ENCODE measurements at places on chromosomes 13 and 19.

GRCh38 chr13:47454986-47455385 is 546.1 kb downstream of the SUCLA2 start:
- no peak for DNase-seq

GRCh38 chr13:102847272-102848234 is 1.7 kb downstream of the ERCC5 start:
- no peak for DNase-seq

- no peak for DNase-seq
Observed at GRCh38 chr13:79786176-79786575, 305.2 kb downstream of the NDFIP2 start.

DNA sequence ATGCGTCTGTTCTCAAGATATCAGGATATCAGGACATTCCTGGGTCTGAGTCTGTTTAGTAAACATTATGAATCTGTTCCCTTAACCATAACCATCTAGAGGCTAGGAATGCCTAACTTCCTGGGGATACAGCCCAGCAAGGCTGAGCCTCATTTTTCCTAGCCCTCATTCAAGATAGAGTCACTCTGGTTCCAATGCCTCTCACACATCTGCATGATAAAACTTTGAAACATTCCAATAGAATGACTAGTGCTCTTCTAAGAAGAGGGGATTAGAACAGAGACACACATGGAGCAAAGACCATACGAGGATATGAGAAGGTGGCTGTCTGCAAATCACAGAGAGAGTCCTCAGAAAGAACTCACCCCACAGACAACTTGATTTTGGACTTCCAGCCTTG is 20.6 kb upstream of the CABP5 start:
- DNase-seq: peak; percentile 9

GRCh38 chr19:10535613-10536012 is 8.1 kb upstream of the ATG4D start:
- no peak for DNase-seq

- no peak for DNase-seq
Observed at GRCh38 chr13:108827646-108828045, 198.2 kb downstream of the MYO16 start.

DNA sequence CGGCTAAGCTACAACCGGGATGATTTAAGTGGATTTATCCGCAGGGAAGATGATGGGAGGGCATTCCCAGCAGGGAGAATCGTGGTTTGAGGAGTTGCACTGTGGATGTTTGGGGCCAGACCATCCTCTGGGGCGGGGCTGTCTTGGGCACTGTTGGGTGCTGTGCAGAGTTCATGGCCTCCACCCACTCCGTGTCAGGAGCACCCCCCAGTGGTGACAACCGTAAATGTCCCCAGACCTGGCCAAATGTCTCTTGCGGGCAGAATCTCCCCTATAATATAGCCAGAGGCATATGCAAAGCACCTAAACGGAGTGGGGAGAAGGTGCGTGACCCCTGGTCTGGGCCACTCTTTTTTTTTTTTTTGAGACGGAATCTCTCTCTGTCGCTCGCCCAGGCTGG is 40.2 kb downstream of the SMIM24 start:
- DNase-seq: no peak

- no peak for DNase-seq
Observed at GRCh38 chr13:97238883-97239282, 16.8 kb downstream of the MBNL2 start.
